ENCODE measurements at places on chromosomes 2 and 18.

DNA sequence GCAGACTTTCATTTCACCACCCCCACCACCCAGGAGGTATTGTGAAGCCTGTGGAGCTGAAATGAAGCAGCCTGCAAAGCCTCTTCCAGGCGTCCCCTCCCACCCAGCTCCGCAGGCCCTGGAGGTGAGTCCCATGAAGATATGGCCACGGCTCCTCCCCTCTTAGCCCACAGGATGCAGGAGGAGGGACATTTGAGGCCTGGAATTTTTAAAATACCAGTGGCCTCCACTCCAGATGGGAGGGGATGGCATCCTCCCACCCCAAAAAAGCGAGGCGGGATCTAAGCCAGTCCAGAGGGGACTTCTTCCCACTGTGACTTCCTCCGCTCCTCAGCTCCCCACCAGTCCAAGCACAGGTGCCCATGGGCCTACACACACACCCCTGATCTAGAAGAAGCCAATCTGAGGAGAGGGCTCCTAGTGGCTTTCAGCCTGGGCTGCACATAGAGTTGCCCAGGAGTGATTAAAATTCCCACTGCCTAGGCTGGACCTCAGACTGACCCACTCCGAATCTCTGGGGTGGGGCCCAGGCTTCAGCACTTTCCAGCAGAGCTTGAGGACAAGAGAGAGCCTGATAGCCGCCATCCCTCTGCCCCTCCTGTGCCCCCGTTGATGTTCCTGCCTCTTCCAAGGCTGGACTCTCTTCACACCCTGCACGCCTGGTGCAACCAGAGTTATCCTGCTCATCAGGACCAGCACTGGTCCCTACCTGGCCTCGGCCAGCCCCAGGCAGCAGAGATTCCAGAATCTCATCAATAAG, 206.9 kb downstream of the TNS1 start:
- DNase-seq, result no peak

DNA sequence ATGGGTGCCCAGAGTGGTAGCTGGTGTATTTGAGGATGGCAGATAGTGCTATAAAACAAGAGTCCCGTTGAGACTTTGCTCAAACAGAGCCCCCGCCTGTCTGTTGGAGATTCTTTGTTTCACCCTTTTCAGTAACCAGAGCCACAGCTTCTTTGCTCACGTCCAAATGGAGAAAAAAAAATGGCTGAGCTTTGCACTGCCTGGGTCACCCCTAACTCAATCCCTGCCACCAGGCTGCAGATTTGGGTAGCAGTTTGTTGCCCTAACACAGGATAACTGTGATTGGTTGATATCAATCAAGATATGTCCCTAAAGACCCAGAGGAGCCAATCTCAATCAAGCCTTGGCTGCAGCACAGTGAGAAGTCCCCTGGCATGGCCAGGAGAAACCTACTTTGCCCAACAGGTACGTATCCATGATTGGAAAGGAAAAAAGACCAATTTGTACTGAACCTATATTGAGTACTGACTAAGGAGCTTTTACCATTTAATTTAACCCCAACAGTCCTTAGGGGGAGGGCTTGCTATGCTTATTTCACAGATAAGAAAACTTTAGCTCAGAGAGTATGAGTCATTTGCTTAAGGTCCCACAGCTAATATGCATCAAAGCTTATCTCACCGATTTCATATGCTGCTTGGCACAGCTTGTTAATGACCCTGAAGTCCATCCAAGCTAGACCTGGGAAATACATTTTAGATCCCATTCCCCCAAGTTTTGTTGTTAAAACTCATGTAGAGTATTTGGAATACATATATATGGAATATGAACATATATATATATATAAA, 72.0 kb upstream of the SH3BP4 start:
- no peak for DNase-seq

- DNase-seq, result no peak
Measured at GRCh38 chr2:27583390-27583915, 611 bp downstream of the ZNF512 start.

GRCh38 chr2:129483366-129483765, 496.1 kb upstream of the RAB6C start:
- no peak for DNase-seq

- no peak for DNase-seq
Measured at GRCh38 chr2:216486708-216487107, 11.9 kb upstream of the RPL37A start.

- DNase-seq, result no peak
Measured at GRCh38 chr18:4597301-4597700, 142.2 kb upstream of the DLGAP1 start.

GRCh38 chr18:46587600-46587999, 69.4 kb downstream of the LOXHD1 start:
- DNase-seq, result no peak

All from neural crest cell (in vitro differentiated cells).